ENCODE measurements at places on chromosomes 1 and 21.

DNA sequence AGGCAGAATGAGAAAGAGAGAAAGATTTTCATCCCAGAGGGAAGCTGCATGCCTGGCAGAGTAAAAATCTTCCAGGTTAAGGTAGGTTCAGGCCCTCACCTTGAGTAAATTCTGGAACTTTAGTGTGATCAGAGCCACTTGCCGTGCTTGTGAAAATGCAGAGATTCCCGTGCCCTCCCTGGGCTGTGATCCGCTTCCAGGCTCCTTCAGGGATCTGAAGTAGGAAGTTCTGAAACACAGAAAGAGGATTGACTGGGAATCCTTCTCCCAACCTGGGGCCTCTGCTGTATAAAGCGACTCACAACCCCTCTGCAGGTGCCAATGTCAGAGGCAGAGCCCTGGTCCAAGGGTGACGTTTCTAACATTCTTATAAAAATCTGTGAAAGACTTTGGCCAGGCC, 26.6 kb downstream of the NUAK2 start:
- DNase-seq, result no peak

DNA sequence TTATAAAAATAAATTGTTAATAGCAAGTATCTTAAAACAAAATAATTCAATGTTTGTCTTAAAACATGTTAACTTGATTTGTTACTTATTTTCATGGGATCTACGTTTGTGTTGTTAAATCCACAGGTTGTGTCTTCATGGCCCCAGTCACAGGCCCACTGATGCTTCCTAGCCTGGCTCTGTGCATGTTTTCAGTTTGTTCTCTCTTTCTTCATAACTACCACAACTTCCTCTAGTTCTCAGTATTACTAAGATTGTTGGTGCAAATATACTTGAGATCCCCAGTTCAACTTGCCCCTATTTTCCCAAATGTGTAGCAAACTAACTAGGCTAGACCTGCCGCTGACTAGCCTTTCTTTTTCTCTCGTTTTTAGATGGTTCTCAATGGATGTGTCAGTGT, 250.5 kb downstream of the NRIP1 start:
- DNase-seq, result no peak

DNA sequence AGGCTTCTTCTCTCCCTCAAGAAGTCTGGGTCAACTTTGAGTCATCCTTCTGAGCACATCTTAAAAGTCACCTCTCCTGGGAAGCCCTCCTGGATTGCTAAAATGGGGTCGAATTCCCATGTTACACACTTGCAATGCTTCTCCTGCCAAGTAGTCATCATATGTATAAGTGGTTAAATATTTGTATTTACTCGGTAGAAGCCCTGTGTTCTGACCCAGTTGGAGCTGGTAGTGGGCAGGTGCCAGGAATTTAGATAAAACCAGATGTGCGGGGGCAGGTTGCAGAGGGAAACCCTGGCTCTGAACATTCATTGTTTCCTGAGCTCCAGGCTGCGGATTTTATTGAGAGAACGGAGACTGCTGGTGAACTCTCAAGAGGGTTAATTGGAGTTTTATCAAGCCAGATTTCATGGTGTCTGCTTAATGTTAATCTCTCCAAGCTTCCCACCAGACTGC, 52.8 kb upstream of the RPL11 start:
- DNase-seq, result no peak

- no peak for DNase-seq
Observed at GRCh38 chr1:25672763-25673409, 56.3 kb downstream of the MAN1C1 start.

DNA sequence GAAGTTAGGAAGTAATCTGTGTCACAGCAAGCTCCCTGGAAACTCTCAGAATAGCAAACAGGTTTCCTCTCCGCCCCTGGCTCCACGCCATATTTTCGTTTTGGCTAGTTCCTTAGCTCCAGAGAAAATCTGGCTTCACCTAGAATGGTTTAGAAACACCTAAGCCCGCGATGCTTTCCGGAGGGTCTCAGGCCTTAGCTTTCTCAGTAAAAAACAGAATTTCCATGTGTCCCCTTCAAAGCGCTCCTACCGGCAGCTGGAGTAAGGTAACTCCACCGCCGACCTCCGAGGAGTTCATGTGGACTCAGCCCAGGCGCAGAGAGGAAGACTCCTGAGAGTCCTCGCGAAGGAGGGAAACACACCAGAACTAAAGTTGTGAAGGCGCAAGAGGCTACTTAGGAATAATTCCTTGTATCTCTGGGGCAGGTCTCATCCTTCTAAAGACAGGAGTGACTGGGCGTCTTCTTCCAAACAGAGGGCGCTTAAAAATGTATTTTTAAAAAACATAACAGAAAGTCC, 406 bp downstream of the KIAA0040 start:
- no peak for DNase-seq

DNA sequence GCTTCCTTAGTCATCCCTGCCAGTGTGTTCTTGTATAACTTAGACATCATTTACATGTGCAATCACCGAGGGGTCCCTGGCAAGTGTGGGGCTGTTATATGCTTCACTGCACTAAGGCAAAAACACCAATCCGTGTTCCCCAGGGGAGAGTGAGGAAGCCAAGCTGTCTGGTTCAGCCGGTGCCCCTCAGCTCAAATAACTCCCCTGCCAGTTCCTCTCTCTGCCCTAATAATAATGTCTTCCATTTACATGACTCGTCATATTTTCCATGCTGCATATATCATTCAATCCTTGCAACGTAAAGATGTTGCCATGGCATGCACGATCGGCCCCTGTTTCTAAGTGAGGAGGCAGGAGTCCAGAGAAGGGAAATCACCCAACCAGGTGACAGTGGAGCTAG, 24.4 kb upstream of the NDC1 start:
- no peak for DNase-seq

DNA sequence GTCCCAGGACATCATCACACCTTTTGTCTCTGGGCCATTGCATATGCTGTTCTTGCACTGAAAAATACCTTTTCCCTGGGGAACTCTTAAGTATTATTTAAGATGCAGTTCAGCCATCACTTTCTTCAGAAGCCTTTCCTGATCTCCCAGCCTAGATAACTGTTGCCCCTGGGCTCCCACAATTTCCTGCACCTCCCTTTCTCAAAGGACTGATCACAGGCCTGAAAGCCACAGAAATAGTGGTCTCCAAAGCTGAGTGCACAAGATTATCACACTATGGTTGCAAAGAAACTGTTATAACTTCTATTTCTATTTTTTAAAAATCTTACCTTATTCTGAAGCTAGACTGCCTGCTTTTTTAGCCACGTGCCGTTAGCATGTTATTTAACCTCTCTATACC, 2.8 kb upstream of the ZSCAN20 start:
- DNase-seq, result no peak

DNA sequence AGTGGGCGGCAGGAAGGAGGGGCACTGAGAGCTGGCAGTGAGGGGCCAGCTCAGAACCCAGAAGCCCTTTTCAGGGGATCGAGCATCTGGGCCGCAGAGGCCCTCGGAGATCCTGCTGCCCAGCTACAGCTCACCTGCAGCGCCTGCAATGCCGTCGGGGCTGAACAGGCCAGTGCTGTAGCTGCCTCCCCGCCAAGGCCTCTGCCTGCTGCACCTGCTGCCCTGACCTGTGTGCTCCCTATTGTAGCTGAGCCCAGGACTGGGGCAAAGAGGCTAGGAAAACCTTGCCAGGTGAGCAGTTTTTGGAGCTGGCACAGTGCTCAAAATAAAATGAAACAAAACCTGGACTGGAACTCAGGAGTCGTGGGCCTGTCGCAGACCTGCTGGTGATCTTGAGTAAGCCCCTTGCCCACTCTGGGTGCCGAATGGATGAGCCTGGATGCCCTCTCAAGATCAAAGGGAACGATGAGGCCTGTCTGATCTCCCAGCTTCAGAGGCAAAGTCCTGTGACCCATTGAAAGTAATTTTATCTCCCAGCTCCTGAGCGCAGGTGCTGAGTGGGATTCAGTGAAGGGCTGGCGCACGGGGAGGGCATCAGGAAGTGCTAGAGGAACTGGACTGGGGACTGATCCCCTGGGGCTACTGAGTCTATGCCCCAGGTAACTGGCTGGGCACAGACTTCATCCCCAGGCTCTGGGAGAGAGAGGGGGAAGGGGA, 154.6 kb downstream of the FOXD2 start:
- no peak for DNase-seq

DNA sequence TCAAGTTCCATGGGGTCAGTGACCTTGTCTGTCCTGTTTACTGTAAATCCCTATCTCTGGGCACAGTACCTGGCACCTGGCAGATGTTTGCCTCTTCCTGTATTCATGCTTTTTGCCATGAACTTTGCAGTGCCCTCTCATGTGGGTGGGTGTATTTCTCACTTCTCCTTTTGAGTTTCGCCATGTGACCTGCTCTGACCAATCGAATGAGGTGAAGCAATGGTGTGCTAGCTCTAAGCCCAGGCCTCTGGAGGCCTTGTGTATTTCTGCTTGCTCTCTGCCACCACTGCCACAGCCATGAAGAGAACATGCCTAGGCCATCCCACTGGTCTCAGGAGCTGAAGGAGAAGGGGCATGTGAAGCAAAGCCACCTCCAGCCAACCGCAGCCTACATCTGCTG, 185.5 kb upstream of the ZC3H12A start:
- DNase-seq, result no peak

DNA sequence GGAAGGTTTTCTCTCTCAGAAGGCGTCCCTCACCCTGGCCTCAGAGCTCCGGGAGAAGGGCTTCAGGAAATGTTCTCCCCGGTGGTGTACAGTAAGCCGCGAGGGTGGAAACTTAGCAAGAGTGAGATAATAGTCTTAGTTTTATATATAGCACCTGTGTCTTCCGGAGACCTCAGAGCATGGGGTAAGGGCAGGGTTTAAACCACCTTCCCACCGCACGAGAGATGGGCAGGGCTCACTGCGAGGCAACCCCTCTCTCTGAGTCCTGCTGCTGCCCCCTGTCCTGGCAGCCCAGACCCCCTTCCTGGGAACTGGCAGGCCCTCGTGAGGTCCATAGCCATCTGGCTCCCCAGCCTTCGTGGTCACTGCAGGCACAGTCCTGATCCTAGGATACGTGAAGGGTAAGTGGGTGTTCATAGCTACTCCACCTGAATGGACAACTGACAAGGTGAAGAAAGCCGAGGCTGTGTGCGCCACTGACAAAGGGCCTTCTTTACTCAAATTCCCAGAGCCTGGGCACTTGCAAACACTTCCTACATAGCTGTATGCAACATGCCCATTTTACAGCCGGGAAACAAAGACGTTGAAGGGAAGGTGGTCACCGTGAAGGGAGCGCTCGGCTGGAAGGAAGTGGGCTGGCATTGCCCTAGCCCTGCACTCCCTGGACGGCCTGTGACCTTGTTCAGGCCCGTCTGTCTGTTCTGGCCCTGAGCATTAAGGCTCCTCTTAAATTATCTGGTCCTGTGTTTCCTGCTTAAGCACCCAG, 26.9 kb downstream of the ITPKB start:
- DNase-seq, result peak; percentile 42

GRCh38 chr1:203424861-203425662, 50.5 kb upstream of the PRELP start:
- no peak for DNase-seq

DNA sequence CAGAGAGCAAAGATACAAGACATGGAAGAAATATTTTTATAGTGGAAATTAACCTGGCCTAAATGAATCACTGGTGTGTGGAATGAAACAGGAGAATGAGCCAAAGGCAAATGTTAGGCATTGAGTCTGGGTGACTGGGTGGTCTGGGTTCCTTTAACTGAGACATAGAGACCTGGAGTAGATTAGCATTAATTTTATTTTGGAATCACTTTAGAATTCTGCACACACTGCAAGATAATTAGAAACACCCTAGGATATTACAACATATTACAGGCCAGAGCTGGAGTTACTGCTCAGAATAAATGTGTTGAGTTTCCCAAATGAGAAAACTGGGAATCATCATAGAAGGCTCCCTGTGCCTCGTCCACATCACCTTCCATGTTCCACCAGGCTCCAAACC, 85.5 kb downstream of the PLPPR5 start:
- DNase-seq, result no peak

DNA sequence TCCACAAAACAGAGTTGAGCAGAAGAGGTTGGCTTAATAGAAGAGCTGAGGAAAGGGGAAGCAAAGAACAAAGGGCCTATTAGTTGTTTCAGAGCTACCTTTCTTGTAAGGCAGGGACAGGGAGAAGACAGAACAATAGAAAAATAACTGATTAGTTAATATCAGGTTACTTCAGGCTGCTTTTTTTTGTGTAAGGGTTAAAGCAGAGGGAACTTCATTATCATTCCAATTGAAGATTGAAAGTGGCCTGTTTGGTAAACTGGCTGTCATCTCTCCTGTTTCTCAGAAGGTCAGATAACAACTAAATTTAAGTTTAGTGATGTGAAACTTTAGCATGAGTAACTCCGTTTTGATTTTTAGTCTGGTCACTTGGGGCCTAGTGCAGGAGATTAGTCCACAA, 22.3 kb downstream of the CDC42 start:
- no peak for DNase-seq

GRCh38 chr1:111908011-111908621, 81.4 kb downstream of the KCND3 start:
- no peak for DNase-seq

- DNase-seq, result no peak
Observed at GRCh38 chr1:39631361-39632322, 7.8 kb downstream of the HEYL start.

- no peak for DNase-seq
Observed at GRCh38 chr1:14404862-14405301, 193.6 kb upstream of the KAZN start.

- no peak for DNase-seq
Observed at GRCh38 chr1:15308621-15309027, 61.6 kb downstream of the FHAD1 start.

DNA sequence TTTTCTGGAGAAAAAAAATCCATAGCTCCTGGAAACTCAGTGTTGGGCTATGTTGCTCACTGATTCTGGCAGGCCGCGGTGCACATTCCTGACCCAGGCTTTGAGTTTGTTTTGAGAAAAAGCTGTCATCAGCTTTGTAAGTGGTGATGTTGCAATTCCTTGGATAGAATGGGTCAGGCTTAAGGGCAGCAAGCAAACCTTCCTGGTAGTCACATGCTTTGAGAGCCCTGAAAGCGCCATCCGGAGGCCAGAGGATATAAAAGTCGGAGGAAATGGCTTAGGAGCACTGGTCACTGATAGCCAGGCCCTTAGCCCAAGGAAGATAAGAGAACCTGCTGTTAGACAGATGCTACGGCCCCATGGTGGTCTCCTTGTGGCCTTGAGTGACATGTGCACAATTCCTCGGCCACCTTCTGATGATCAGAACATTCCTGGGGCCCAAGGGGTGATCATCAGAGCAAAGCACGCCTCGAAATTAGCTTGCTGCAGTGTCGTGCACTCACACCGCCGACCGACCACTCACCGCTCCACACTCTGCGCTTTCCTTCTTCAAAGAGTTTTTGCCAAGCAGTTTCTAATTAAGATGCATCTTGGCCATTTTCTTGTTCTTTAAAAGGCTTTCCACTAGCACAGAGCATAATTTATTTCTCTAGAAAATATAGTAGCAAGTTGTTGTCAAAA, 78.6 kb downstream of the MAN1C1 start:
- DNase-seq, result no peak

GRCh38 chr1:195958131-195958530, 650.1 kb downstream of the KCNT2 start:
- DNase-seq, result no peak
